ENCODE measurements at places on chromosomes 2 and 18. TPM values are rescaled to one million over a fixed set of nuclear protein-coding genes. Genes with fewer than 3 reads are reported as not detected.

- H3K27me3 ChIP-seq = no peaks in the 10 kb centered on the region
- no peaks in the 10 kb centered on the region for H3K36me3 ChIP-seq
- H3K4me1 ChIP-seq = no peaks in the 10 kb centered on the region
- no peak overlapping the region for H3K27ac ChIP-seq
Observed at GRCh38 chr2:158732573-158733429, 62.3 kb upstream of the DAPL1 start.

- H3K4me3 ChIP-seq = no peak overlapping the region
- no peak overlapping the region for H3K27ac ChIP-seq
- H3K36me3 ChIP-seq = no peaks in the 10 kb centered on the region
- peaks cover 3% of the 10 kb centered on the region for H3K27me3 ChIP-seq
- DNase-seq = no peak
- H3K4me1 ChIP-seq = peaks cover 13% of the 10 kb centered on the region
Observed at GRCh38 chr2:204051476-204051875, 114.9 kb downstream of the ICOS start.

The CYBRD1 gene
- 0.45 TPM for total RNA-seq

The B3GNT2 gene
- 30.6 TPM for total RNA-seq

Measured in activated CD4-positive, alpha-beta T cell treated with anti-CD3 and anti-CD28 coated beads, Interleukin-2, amount 10 ng/mL, durations not matched to agents 7 days and 5 days (primary cell).